Hair follicular keratinocyte (primary cell): ENCODE measurements at places on chromosomes 3 and 15. TPM values are rescaled to one million over a fixed set of nuclear protein-coding genes. Genes with fewer than 3 reads are reported as not detected.

The TTC21A gene
- total RNA-seq = 0.55 and 0.57 TPM in 2 replicates

The HACD2 gene
- 25.8 and 38.0 TPM in 2 replicates for total RNA-seq

The TGM5 gene
- 0.16 TPM in 1 of 2 replicates, not detected in the other for total RNA-seq

The UPK1B gene
- total RNA-seq = 1.7 and 12.2 TPM in 2 replicates

The COL6A5 gene
- not detected in 2 replicates for total RNA-seq

The WDR93 gene
- total RNA-seq = not detected in 2 replicates

The GPR149 gene
- total RNA-seq = not detected in 2 replicates

The ELP6 gene
- 29.3 and 36.5 TPM in 2 replicates for total RNA-seq

The IQCF5 gene
- total RNA-seq = not detected in 2 replicates

The SYNPR gene
- not detected in 2 replicates for total RNA-seq

The GP5 gene
- not detected in 2 replicates for total RNA-seq

The OR5K2 gene
- not detected in 2 replicates for total RNA-seq
